Subcutaneous preadipocyte (primary cell): ENCODE measurements at places on chromosomes 4 and X. TPM values are rescaled to one million over a fixed set of nuclear protein-coding genes. Genes with fewer than 3 reads are reported as not detected.

Gene CPZ
- 2.0 and 4.0 TPM in 2 replicates for total RNA-seq

Gene NAP1L2
- under 0.01 and 0.20 TPM in 2 replicates for total RNA-seq

Gene FGF16
- total RNA-seq = under 0.01 and 0.20 TPM in 2 replicates

Gene SLC34A2
- not detected in 2 replicates for total RNA-seq

Gene BMPR1B
- total RNA-seq = 2.7 and 7.7 TPM in 2 replicates

Gene FMR1NB
- not detected in 2 replicates for total RNA-seq

Gene PNMA6F
- not detected in 2 replicates for total RNA-seq

Gene GPM6B
- 8.6 and 40.8 TPM in 2 replicates for total RNA-seq

Gene DCAF4L1
- total RNA-seq = under 0.01 and 0.20 TPM in 2 replicates

Gene JCHAIN
- total RNA-seq = not detected in 2 replicates

Gene HTT
- 62.5 and 66.3 TPM in 2 replicates for total RNA-seq

Gene OTUD6A
- total RNA-seq = not detected in 2 replicates

Gene PPP2R2C
- total RNA-seq = under 0.01 and 0.20 TPM in 2 replicates

Gene FGD1
- total RNA-seq = 8.5 and 11.7 TPM in 2 replicates

Gene RBM41
- 10.3 and 10.8 TPM in 2 replicates for total RNA-seq

Gene PPP1R2C
- not detected in 2 replicates for total RNA-seq

Gene ADGRG2
- total RNA-seq = 11.9 and 14.0 TPM in 2 replicates

Gene PHKA1
- 5.5 and 9.4 TPM in 2 replicates for total RNA-seq
